ENCODE measurements at places on chromosomes 3 and 15. TPM values are rescaled to one million over a fixed set of nuclear protein-coding genes. Genes with fewer than 3 reads are reported as not detected.

Gene LRRC2
- total RNA-seq, result not detected

Gene ACSBG1
- 0.15 TPM for total RNA-seq

Gene ASTE1
- total RNA-seq, result 5.3 TPM

Gene GCNT3
- 123 TPM for total RNA-seq

Gene ISLR
- 0.50 TPM for total RNA-seq

Gene NANOGP8
- total RNA-seq, result not detected

Gene PDIA5
- total RNA-seq, result 30.2 TPM

Gene MME
- not detected for total RNA-seq

Gene MEF2A
- total RNA-seq, result 14.8 TPM

Gene P2RY13
- total RNA-seq, result not detected

Gene SERPINI1
- 2.8 TPM for total RNA-seq

Gene MUC4
- 0.02 TPM for total RNA-seq
